ENCODE measurements at places on chromosomes 2 and 18.
A peak's percentile ranks its signal among the peaks of the same experiment; 100 is the strongest.

DNA sequence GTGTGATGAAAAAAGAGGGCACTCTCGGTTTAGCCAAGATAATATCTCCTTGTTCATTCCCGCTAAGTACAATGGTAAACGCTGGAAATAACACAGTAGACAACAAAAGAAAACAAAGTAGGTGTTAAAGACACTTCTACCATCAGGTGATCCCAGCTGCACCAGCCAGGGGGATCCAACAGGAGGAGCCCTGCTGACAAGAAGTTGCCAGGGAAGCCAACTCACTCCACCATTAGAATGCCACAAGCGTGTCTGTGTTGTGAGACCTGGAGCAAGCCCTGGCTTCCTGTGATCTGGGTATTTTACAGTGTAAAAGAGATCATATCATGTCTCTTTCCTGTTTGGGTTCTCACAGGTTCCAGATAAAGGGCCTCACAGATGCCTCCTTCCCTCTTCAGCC lies 117.0 kb downstream of the GRB14 start:
- no peak for DNase-seq

GRCh38 chr2:158142165-158142564 lies 40.5 kb downstream of the UPP2 start:
- DNase-seq, result no peak

- DNase-seq, result no peak
Observed at GRCh38 chr2:125745514-125745913, 910.4 kb upstream of the GYPC start.

DNA sequence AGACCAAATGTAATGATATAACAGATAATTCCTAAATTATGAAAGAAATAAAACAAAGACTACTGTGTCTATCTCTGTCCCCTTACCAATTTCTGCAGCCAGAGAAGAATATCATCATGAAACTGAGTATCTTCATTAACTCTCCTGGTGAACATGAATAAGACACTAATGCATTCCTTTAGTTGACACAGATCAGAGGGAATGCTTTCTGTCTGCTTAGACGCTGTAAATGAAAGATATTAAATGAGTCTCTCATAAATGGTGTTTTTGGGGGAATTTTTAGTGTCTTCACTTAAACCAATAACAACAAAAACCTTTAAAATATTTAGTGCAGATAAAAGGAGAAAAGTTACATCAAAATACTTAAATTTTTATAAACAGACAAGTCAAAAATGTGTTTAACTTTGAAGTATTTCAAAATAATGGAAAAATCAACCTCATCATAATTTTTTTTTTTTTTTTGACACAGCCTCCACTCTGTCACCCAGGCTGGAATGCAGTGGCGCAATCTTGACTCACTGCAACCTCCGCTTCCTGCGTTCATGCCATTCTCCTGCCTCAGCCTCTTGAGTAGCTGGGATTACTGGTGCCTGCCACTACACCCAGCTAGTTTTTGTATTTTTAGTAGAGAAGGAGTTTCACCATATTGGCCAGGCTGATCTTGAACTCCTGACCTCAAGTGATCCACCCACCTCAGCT lies 16.0 kb downstream of the EPG5 start:
- DNase-seq, result no peak

DNA sequence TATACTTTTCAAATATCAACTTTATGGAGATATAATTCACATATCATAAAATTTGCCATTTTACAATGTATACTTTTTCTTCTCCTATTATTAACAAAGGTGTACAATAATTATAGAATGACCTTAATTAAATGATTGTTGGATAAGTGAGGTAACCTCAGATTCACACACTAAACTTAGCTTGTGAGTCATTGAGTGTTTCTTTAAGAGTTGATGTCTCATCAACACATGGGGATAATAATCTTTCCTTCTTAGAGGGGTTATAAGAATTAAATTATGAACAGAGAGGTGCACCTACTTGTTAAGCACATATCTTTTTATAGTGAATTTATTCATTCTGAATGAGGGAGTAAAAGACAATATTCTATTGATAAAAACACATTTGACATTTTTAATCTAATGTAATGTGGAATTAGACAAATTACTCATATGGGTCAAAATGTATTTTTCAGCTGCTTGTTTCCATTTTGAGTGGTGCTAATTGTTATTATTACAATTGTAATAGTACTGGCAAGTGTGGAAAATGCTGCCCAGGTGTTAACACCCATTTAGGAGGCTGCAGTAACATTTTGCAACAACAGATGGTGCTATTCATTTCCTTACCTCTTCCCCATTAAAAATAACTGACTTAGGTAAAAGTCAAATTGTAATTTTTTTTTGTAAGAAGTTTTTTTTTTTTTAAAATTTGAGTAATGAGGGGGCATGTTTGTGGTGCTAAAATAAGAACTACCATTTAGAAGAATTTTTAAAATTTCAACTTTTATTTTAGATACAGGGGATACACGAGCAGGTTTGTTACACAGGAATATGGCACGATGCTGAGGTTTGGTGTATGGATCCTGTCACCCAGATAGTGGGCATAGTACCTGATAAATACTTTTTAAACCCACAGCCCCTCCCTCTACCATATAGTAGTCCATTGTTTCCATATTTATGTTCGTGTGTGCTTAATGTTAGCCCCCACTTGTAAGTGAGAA lies 32.1 kb upstream of the DYNAP start:
- DNase-seq, result no peak

- no peak for DNase-seq
Observed at GRCh38 chr2:88919087-88919738, 227.7 kb downstream of the RPIA start.

DNA sequence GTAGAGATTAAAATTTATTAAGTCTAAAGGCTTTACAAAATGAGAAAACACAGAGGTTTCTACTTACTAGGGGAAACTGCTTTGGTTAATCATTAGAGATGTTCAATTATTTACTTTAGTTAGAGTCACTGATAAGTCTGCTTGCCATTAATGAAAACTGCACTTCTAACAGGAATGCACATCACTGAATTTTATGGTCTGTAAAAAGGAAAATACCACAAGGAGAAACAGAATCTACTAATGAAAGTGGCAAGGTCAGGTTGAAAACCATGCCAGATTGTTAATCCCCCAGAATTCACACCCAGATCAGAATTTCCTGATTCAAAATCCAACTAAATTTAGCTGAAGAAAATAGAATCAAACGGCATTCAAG lies 90.5 kb upstream of the GRB14 start:
- DNase-seq, result no peak

- no peak for DNase-seq
Observed at GRCh38 chr2:225739328-225739727, 339.8 kb downstream of the NYAP2 start.

GRCh38 chr2:38505779-38506178 lies 96.9 kb downstream of the HNRNPLL start:
- DNase-seq, result no peak

DNA sequence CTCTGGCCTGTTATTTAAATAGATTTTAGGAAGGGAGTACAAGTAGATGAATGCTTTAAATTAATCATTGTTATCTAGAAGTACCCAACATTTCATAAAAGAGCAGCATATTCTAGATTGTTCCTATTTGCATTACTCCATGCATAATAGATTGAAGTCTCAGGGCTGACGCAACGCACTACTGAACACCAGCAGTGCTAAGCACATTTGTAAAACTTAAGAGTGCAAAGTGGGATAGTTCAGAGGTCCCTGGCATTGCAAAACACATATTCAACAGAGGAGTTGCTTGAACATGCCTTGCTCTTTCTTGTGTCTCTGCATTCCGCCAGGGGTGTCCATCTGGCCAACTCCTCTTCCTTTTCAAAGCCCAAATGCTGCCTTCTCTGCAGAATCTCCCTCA lies 22.3 kb downstream of the CDKL4 start:
- no peak for DNase-seq

DNA sequence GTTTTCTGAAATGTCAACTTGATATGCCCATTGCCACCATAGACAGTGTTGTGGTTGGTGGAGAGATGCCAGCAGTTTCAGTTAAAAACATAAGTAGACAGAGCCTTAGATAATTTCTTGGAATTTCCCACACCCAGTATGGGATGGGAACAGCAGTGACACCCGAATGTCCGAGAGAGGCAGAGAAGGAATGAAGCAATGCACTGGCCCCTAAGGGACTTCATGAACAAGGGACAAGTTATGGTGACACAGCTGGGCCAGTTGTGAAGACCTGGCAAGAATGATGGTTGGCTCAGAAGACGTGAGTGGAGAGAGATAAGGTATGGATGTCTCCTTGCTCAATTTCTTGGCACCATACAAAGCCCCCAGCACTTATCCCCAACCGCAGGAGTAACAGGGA lies 165.2 kb upstream of the APCDD1 start:
- DNase-seq, result no peak

GRCh38 chr18:13481820-13482617 lies 244.3 kb downstream of the FAM210A start:
- DNase-seq, result no peak

- no peak for DNase-seq
Observed at GRCh38 chr2:170202437-170202836, 24.5 kb downstream of the MYO3B start.

- DNase-seq, result no peak
Observed at GRCh38 chr2:234261736-234262135, 211.2 kb downstream of the SPP2 start.

DNA sequence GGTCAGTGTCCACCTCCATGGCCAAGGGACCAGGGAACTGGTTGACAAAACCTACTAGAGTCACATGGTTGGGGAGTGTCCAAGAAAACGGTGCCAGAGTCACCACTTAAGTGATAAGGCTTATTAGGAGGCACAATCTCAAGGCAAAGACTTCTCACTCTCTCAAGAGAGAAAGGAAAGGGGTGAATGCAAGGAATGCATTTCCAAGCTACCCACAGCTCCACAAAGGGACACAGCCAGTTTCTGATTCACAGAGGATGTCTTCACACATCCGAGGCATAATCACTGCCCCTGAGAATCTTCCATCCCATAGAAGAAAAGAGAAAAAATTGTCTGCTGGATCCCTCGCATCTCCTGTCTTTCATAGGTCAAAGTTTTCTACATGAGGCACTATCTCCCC lies 269.3 kb downstream of the TNS1 start:
- no peak for DNase-seq

DNA sequence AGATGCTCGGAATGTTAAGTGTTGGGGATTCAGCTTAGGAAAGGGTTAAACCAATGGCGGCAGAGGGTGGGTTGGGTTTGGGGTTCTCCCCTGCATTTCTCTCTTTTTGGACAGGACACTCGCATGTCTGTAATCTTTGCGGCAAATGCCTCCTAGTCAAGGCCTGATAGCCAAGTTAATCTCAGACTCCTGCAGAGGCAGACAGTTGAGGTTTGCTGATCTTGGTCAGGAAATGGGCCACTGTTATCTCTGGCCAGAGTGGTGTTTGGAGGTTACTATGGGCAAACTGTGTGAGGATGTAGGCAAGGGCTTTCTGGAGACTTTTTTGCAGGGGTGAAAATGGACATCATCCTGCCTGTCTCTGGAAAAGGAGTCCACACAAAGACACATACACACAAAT lies 188.8 kb downstream of the SETBP1 start:
- DNase-seq, result no peak

GRCh38 chr2:85071096-85071495 lies 62.1 kb upstream of the TCF7L1 start:
- DNase-seq, result no peak

- peak; percentile 16 for DNase-seq
Observed at GRCh38 chr2:64730551-64731262, 77.0 kb upstream of the SERTAD2 start.

DNA sequence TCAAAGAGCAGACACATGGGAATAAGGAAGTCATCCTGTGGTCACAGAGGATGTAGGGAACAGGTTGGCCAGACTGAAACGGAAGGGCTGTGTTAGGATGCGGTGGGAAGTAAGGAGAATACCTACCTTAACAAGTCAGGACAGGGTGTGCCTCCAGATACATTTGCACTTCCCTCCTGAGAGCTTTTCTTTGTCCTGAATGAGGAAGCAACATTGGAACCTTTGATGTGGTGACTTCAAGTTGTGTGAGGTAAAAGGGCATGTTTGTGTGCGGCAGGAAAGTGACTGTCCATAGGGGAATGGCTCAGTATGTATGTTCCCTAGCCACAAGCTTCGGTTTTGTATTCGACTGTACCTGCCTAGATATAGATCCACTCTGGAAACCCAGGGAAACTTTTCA lies 24.9 kb upstream of the LRRTM1 start:
- DNase-seq, result no peak

DNA sequence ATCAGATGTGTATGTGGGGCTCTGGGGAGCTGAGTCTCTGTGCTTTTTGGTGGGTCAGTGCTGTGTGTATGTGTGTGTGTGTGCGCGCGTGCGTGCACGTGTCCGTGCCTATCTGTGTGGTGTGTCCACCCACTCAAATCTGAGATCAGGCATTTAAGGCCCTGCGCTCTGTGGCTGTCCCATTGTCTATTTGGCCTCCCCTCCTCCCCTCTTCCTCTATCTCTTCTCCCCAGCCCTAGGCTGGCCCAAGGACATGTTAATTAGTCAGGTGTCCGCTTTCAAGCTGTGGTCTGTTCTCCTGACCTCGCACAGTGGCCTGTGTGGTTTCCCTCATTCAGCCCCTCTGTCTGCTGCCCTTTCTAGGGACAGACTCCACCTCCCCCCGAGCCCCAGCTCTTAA lies 136.4 kb downstream of the DYSF start:
- DNase-seq, result no peak

- no peak for DNase-seq
Observed at GRCh38 chr2:81895620-81896250, 1591.2 kb upstream of the LRRTM1 start.

DNA sequence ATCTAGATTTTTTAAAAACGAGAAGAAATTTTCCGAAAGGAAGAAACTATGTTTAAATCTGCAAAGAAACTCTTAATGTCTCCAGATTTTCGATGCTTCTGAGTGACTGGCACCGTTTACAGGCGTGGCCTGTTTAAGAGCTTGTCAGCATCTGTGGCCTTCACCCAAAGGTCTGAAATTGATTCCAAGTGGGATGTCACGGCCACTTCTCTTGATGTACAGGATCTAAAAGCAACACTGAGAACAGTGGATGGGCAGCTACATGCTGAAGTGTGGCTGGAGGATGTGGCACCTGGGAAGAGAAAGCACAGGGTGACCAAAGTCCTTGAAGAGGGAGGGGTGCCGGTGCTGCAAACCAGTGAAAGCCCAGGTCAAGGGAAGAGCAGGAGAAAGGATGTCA lies 28.0 kb downstream of the EMILIN2 start:
- DNase-seq, result no peak

GRCh38 chr18:5538544-5538943 lies 5.3 kb downstream of the EPB41L3 start:
- no peak for DNase-seq
